ENCODE measurements at places on chromosomes 7 and 10.
A peak's percentile ranks its signal among the peaks of the same experiment; 100 is the strongest.

- no peak overlapping the region for H3K27ac ChIP-seq
- H3K4me3 ChIP-seq, result no peak overlapping the region
- no peaks in the 10 kb centered on the region for H3K27me3 ChIP-seq
- H3K4me1 ChIP-seq, result peaks cover 8% of the 10 kb centered on the region
- DNase-seq, result peak; percentile 17
- no peaks in the 10 kb centered on the region for H3K36me3 ChIP-seq
These were observed 88.1 kb upstream of the DDC start for GRCh38 chr7:50653126-50653864.

GRCh38 chr10:28940158-28940888, 263.0 kb downstream of the BAMBI start:
- peaks cover 4% of the 10 kb centered on the region for H3K27me3 ChIP-seq
- no peaks in the 10 kb centered on the region for H3K36me3 ChIP-seq
- H3K4me1 ChIP-seq, result peaks cover 16% of the 10 kb centered on the region

GRCh38 chr10:71316056-71316785, 2.8 kb upstream of the SLC29A3 start:
- no peak overlapping the region for H3K4me3 ChIP-seq
- no peaks in the 10 kb centered on the region for H3K27me3 ChIP-seq
- no peak overlapping the region for H3K27ac ChIP-seq
- no peaks in the 10 kb centered on the region for H3K36me3 ChIP-seq

GRCh38 chr10:58781873-58782488, 269.3 kb downstream of the BICC1 start:
- H3K27me3 ChIP-seq, result no peaks in the 10 kb centered on the region
- no peak overlapping the region for H3K4me3 ChIP-seq
- H3K27ac ChIP-seq, result no peak overlapping the region
- peak; percentile 75 for DNase-seq
- no peaks in the 10 kb centered on the region for H3K36me3 ChIP-seq

GRCh38 chr7:129169686-129170440, 18.6 kb upstream of the SMO start:
- no peak for DNase-seq
- H3K27ac ChIP-seq, result peak overlapping the region; percentile 3
- H3K4me3 ChIP-seq, result peak overlapping the region; percentile 50
- peaks cover 21% of the 10 kb centered on the region for H3K4me1 ChIP-seq

GRCh38 chr10:49407552-49408137, 11.8 kb upstream of the DRGX start:
- H3K27me3 ChIP-seq, result peaks cover 11% of the 10 kb centered on the region
- H3K36me3 ChIP-seq, result no peaks in the 10 kb centered on the region
- H3K4me1 ChIP-seq, result peaks cover 9% of the 10 kb centered on the region
- DNase-seq, result peak; percentile 95

GRCh38 chr10:19164461-19164860, 115.9 kb downstream of the MALRD1 start:
- H3K4me1 ChIP-seq, result no peaks in the 10 kb centered on the region
- DNase-seq, result no peak
- no peaks in the 10 kb centered on the region for H3K36me3 ChIP-seq

DNA sequence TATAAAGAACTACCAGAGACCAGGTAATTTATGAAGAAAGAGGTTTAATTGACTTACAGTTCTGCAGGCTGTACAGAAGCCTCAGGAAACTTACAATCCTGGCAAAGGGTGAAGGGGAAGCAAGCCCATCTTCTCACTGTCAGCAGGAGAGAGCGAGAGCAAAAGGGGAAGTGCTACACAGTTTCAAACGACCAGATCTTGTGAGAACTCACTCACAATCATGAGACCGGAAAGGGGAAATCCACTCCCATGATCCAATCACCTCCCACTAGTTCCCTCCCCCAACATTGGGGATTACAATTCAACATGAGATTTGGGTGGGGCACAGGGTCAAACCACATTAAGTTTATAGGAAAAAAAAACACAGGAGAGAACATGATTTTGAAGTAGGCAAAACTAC, 222.1 kb upstream of the SHH start:
- H3K4me1 ChIP-seq, result no peaks in the 10 kb centered on the region
- no peak overlapping the region for H3K27ac ChIP-seq
- H3K4me3 ChIP-seq, result no peak overlapping the region
- no peaks in the 10 kb centered on the region for H3K36me3 ChIP-seq
- DNase-seq, result no peak

GRCh38 chr10:35306852-35307251, 29.5 kb upstream of the CCNY start:
- H3K27ac ChIP-seq, result no peak overlapping the region
- no peak for DNase-seq
- no peak overlapping the region for H3K4me3 ChIP-seq
- H3K36me3 ChIP-seq, result no peaks in the 10 kb centered on the region

GRCh38 chr7:107262857-107263256, 94.1 kb downstream of the HBP1 start:
- H3K27me3 ChIP-seq, result no peaks in the 10 kb centered on the region
- no peak overlapping the region for H3K4me3 ChIP-seq
- no peak overlapping the region for H3K27ac ChIP-seq
- no peaks in the 10 kb centered on the region for H3K4me1 ChIP-seq
- no peaks in the 10 kb centered on the region for H3K36me3 ChIP-seq
- DNase-seq, result no peak

- no peaks in the 10 kb centered on the region for H3K27me3 ChIP-seq
- no peaks in the 10 kb centered on the region for H3K36me3 ChIP-seq
- no peaks in the 10 kb centered on the region for H3K4me1 ChIP-seq
- no peak for DNase-seq
These were observed 288.2 kb downstream of the TWIST1 start for GRCh38 chr7:18828994-18829857.

- no peak overlapping the region for H3K4me3 ChIP-seq
- no peak overlapping the region for H3K27ac ChIP-seq
- H3K4me1 ChIP-seq, result peaks cover 23% of the 10 kb centered on the region
- H3K36me3 ChIP-seq, result no peaks in the 10 kb centered on the region
- DNase-seq, result no peak
- peaks cover 3% of the 10 kb centered on the region for H3K27me3 ChIP-seq
These were observed 72.5 kb downstream of the SYPL1 start for GRCh38 chr7:106039486-106040060.

GRCh38 chr10:17685233-17685840, 41.4 kb downstream of the STAM start:
- peaks cover 6% of the 10 kb centered on the region for H3K36me3 ChIP-seq
- DNase-seq, result no peak
- no peaks in the 10 kb centered on the region for H3K27me3 ChIP-seq
- H3K4me3 ChIP-seq, result no peak overlapping the region
- H3K4me1 ChIP-seq, result no peaks in the 10 kb centered on the region
- no peak overlapping the region for H3K27ac ChIP-seq

DNA sequence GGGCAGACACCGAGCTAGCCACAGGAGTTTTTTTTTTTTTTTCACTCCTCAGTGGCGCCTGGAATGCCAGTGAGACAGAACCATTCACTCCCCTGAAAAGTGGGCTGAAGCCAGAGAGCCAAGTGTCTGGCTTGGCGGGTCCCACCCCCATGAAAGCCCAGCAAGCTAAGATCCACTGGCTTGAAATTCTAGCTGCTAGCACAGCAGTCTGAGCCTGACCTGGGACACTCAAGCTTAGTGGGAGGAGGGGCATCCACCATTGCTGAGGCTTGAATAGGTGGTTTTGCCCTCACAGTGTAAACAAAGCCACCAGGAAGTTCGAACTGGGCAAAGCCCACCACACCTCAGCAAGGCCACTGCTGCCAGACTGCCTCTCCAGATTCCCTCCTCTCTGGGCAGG, 144.5 kb downstream of the LRMDA start:
- no peaks in the 10 kb centered on the region for H3K36me3 ChIP-seq
- no peaks in the 10 kb centered on the region for H3K27me3 ChIP-seq
- H3K27ac ChIP-seq, result no peak overlapping the region
- H3K4me1 ChIP-seq, result no peaks in the 10 kb centered on the region
- no peak for DNase-seq
- no peak overlapping the region for H3K4me3 ChIP-seq

GRCh38 chr7:102991540-102992214, 78.9 kb downstream of the LRRC17 start:
- no peak overlapping the region for H3K4me3 ChIP-seq
- H3K27ac ChIP-seq, result no peak overlapping the region
- DNase-seq, result peak; percentile 25
- H3K36me3 ChIP-seq, result no peaks in the 10 kb centered on the region

GRCh38 chr10:74704629-74705357, 121.6 kb upstream of the KAT6B start:
- no peak overlapping the region for H3K27ac ChIP-seq
- H3K27me3 ChIP-seq, result no peaks in the 10 kb centered on the region
- no peaks in the 10 kb centered on the region for H3K4me1 ChIP-seq
- DNase-seq, result peak; percentile 7
- no peak overlapping the region for H3K4me3 ChIP-seq

DNA sequence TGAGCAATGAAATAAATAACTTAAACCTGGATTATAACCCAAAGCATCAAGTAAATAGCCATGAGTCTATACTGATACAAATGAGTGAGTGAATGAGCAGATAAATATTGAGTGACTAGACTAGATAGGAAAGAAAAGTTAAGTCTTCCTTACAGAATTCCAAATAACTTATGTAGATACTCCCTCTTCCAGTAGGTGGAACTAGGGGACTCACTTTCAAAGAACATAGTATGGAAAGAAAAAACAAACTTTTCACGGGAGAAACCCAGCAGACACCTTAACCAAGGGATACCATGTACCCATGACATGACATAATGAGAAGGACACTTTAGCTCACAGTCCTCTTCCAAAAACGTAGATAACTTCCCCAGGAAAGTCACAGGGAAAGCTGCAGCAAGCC, 32.2 kb downstream of the CSGALNACT2 start:
- H3K4me3 ChIP-seq, result no peak overlapping the region
- H3K4me1 ChIP-seq, result peaks cover 3% of the 10 kb centered on the region
- H3K36me3 ChIP-seq, result peaks cover 3% of the 10 kb centered on the region
- no peak for DNase-seq

Measured in spinal cord (tissue), 10 donors.